ENCODE measurements at places on chromosomes 4 and X.

- peak; percentile 24 for DNase-seq
Observed at GRCh38 chrX:20547611-20548051, 280.9 kb upstream of the RPS6KA3 start.

DNA sequence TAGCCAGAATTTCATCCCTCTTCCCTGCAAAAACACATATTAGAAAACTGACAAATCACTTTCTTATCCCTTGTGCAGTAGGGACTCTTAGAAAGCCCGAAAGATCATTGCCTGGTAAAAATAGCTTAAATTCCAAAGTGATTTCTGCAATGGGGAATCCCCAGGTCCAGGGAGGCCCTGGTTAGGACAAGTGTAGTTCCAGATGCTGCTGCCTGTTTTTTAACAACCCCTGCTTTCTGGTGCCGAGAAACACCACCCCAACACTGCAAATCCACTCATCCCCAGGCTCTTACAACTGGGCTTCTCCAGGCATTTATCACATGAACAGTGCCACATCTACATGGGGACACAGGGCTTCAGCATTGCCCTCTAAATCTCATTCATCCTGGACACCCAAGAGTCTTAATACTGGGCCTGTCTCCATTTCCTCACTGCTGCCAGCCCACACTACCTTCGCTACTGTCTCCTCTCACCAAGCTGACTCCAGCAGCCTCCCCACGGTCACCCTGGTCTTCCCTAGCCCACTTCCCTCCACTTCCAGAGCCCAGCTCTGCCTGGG is 112.2 kb upstream of the PSAPL1 start:
- no peak for DNase-seq

GRCh38 chr4:111031001-111031579 is 408.2 kb upstream of the PITX2 start:
- no peak for DNase-seq

- DNase-seq = no peak
Observed at GRCh38 chrX:154452823-154453222, 5.3 kb upstream of the PLXNA3 start.

DNA sequence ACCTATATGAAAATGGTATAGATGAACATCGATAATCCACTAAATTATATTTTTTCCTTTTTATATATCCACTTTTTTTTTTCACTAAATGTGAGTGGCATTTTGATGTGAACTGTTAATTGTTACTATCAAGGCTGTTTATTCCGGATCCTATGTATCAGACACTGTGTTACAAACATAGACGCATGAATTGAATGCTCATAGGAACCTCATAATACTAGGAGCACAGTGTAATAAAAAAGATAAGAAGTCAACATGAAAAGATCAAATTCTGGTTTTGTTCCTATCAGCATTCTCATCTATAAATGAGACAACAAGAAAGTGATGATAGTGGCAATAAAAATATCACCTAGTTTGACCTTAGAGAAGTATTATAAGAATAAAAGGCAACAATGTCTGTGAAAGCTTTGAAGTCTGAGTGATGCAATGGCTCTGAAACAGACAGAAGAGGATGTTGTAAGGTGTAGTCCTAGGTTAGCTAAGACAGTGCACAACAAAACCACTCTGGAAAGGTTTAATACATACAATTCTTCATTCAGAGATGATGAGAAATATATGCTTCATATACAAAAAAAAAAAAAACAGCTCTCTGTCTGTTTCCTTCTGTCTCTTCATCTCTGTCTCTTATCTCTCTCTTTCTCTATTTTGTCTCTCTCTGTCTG is 148.6 kb upstream of the NLGN4X start:
- DNase-seq = no peak

- no peak for DNase-seq
Observed at GRCh38 chrX:138890491-138890890, 179.0 kb upstream of the FGF13 start.

GRCh38 chrX:71928856-71929255 is 18.2 kb downstream of the NHSL2 start:
- no peak for DNase-seq

GRCh38 chr4:137474711-137475301 is 57.5 kb downstream of the PCDH18 start:
- no peak for DNase-seq

GRCh38 chrX:118504581-118504980 is 9.0 kb downstream of the DOCK11 start:
- no peak for DNase-seq

- peak; percentile 25 for DNase-seq
Observed at GRCh38 chrX:35561985-35562384, 236.2 kb upstream of the MAGEB16 start.

GRCh38 chrX:139826065-139827044 is 106.5 kb downstream of the ATP11C start:
- DNase-seq = no peak

DNA sequence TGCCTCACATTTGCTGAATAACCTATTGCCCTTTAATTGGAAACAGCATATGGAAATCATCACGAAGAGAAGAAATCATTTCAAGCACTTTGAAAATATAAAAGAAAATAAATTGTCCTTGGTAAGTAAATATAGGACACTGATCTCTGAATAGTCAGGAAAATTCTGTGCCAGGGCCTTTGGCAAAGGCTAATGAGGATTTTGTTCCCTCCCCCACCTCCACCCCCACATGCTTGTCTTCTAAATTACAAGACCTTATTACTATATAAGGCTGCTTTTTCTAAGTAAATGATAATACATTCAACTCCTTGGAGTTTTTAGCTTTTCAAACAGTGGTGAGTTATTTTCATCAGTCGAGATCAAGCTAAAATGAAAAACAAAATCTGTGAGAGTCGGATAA is 15.8 kb downstream of the SYNPO2 start:
- no peak for DNase-seq

GRCh38 chr4:48779095-48779997 is 733 bp downstream of the FRYL start:
- peak; percentile 52 for DNase-seq

DNA sequence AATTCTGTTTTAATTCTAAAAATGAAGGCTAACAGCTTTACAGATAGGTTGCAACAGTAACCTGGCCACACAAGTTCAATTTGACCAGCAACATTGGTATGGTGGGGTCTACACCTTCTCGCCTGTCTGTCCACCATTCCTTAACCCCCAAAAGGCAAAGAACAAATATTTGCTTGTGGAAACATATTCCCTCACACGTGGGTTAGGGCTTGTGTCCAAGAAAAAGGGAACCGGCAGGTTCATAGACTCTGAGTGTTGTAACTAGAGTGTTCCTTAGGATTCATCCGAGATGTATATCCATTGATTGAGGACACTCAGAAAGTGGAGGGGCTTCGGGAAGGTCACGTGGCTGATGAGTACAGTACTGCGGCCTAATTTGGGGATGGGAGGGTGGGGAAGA is 54.1 kb downstream of the C4orf51 start:
- no peak for DNase-seq

DNA sequence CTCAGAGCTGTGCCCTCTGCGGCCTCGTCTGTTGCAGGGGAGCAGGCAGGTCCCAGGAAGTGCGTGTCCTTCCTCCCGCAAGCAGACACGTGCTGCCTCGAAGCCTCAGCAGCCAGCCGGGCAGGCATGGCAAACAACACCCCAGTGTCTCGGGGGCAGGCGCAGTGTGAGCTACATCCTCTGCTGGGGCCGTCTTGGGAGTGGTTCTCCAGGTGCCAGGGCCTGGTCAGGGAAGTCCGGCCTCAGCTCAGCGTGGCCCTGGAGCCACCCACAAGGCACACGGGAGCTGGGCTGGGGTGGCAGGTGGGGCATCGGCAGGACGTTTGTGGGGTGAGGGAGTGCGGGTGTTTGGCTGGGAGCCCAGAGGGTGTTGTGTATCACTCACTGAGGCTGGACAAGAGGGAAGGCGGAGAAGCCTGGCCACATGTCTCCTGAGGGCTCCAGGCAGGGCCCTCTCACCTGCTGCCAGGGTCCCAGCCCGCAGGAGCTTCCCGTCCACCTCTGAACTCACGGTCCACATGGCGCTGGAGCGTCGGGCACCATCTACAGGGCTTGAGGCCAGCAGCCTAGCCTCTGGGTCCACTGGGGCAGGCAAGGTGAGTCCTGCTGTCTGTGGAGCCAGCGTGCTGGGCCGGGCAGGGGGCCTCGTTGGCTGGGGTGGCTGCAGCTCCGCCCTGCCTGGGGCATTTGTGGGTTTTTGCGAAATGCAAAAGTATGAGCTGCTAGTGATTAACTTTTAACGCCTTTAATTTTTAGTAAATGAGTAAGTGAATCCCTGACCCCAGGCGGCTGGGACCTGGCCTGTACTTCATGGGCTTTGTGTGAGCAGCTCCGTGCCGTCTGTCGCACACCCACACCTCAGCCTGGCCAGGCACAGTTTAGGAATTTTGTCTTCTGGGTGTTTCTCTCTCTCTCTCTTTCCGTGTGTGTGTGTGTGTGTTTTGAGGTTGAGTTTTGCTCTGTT is 17.3 kb upstream of the UVSSA start:
- peak; percentile 78 for DNase-seq

DNA sequence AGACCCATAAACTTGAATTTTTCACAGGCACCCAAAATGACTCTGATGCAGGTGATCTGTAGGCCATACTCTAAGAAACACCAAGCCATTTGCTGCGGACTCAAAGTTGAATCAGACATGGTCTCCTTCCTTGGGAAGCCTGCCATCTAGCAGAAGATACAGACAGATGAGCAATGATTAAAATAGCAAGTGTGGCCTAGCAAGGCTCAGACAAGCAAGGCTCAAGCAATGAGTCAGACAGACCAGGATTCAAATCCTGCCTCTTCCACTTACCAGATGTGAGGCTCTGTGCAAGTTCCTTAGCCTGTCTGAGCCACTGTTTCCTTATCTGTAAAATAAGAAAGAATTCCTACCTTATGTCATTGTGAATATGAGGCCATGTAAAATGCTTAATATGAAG is 2.3 kb downstream of the CCDC149 start:
- DNase-seq = no peak

- no peak for DNase-seq
Observed at GRCh38 chrX:70656304-70656703, 211.7 kb downstream of the DLG3 start.

DNA sequence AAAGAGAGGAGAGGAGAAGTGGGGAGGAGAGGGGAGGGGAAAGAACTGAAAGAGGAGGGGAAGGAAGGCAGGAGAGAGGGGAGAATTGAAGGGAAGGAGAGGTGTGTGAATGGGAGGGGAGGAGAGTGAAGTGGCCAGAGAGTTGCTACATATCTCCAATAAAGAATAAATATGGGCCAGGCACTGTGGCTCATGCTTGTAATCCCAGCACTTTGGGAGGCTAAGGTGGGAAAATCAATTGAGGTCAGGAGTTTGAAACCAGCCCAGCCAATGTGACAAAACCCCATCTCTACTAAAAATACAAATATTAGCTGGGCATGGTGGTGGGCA is 482.4 kb downstream of the NAF1 start:
- peak; percentile 2 for DNase-seq

- DNase-seq = no peak
Observed at GRCh38 chr4:109699553-109700225, 3.6 kb downstream of the CASP6 start.
